ENCODE measurements at places on chromosomes 6 and 20.

GRCh38 chr6:4645713-4646360 lies 130.4 kb upstream of the CDYL start:
- DNase-seq: no peak

DNA sequence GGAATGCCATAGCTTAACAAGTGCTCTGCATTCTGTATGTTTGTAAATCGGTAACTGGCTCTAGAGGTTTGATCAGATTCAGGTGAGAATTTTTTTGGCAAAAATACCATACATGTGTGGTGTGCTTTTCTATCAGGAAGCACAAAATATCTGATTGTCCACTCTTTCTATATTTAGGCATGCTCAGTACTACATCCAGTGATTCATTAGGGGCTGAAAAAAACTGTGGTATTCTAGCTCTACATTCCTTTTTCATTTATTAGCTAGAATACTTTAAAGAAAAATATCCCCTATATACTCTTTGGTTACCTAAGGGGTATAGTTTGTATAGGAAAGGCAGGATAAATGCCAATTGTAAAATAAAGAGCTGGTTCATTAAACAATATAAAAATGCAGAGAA lies 10.6 kb upstream of the ELOVL2 start:
- DNase-seq: no peak

DNA sequence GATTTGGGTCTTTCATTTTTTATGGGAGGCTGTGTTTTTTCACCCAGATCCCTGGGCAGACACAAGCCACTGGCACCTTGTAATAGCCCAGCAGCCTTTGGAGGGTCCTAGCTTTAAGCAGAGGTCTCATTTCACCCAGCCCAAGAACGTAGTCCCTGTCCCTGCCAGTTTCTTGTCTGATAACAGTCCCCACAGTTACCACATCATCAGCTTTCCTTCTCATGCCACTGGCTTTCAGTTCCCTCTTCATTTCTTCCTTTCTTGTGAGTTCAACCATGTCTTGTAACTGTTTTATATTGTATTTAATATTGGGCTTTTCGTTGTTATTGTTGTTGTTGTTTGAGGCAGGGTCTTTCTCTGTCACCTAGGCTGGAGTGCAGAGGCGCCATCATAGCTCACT lies 10.6 kb downstream of the PNPLA1 start:
- no peak for DNase-seq

GRCh38 chr6:72386324-72386723 lies 235.5 kb upstream of the KCNQ5 start:
- no peak for DNase-seq

DNA sequence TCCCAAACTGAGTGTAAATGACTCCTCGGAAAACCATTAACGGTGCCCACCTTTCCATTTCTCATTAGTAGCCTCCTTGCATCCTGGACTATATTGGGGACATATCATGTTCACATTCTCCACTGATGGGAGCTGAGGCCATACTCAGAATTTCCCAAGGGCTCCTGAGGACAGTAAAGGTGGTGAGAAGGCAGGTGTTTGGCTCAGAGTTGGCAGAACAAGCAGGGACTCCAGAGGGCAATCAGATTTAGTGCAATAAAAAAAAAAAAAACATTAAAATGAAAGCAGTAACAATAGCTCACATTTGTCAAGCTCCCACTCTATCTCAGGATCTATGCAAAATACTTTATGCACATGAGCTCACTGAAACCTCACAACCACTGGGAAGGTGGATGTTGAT lies 401.4 kb downstream of the MAFB start:
- DNase-seq: no peak

- no peak for DNase-seq
Measured at GRCh38 chr6:20292905-20293304, 80.6 kb upstream of the MBOAT1 start.

DNA sequence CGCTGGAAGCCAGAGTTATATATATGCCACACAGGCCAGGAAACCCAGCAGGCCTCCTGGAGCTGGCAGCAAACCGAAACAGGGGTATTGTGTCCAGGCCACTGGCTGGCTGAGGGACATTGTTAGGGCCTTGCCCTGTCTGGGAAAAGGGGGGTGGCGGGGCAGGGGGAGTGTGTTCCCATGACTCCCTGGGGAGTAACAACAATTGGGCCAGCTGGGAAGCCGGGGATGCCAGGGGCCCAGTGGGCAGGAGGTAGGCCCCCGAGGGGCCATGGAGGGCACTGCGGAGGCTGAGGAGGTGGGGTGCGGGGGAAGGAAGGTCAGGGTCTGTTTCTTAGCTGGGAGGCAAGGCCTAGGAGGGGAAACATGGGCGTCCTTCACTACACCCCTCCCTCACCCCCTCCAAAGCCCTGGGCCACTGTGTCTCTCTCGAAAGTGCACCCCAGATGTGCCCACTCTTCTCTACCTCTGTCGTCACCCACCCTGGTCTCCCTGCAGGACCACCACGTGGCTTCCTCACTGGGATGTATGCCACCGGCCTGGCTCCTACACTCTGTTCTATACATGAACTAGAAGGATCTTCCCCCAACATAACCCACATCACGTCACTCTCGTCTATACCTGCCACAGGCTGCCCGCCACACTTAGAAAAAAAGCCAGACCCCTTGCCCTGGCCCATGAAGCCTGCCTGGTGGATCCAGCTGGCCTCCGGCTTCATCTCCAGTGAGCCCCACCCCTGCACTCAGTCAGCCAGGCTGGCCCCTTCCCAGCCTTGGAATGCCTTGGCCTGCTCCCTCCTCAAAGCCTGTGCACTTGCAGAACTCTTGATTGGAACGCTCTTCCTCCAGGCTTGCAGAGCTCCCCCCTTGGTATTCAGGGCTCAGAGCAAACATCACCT lies 7.8 kb upstream of the E2F1 start:
- no peak for DNase-seq

All from amniotic stem cell (primary cell).